ENCODE measurements at places on chromosomes 3 and 15.

DNA sequence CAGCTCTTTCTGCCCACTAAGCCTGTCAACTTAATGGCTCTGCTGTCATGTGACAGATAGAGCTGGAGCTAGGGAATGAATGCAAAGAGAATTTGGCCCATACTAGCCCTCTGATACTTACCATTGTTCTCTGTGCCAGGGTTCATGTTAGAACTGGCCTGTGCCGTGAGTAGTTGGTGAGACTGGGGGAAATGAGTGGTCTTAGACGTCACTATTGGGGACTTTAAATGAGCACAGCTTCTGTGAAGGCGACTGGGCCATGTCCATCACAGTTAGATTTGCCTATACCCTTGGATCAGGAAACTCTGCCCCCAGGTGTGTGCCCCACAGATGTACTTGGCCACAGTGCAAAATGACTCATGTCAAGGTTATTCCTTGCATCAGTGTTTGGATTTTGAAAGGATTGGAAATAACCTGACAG lies 124.9 kb downstream of the PTPRG start:
- no peak for DNase-seq

DNA sequence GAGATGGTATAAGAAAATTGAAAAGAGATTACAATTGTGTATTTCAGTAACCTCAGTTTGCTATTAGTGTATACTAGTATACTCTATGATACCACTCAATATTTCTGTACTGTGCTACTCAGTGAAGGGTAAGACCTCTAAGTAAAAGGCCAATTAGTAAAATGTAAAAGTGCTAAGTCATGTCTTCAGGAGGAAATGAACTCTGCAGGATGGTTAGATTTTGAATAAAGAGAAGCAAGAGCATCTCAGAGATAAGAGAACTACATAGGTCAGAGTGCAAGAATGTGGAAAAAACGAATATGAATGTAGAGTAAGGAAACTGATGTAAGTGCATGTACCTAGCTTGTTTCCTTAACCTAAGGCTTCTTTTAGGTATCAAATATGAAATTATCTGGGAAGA lies 796.6 kb upstream of the GBE1 start:
- no peak for DNase-seq

- no peak for DNase-seq
Measured at GRCh38 chr3:175411405-175411804, 552.3 kb downstream of the NAALADL2 start.

DNA sequence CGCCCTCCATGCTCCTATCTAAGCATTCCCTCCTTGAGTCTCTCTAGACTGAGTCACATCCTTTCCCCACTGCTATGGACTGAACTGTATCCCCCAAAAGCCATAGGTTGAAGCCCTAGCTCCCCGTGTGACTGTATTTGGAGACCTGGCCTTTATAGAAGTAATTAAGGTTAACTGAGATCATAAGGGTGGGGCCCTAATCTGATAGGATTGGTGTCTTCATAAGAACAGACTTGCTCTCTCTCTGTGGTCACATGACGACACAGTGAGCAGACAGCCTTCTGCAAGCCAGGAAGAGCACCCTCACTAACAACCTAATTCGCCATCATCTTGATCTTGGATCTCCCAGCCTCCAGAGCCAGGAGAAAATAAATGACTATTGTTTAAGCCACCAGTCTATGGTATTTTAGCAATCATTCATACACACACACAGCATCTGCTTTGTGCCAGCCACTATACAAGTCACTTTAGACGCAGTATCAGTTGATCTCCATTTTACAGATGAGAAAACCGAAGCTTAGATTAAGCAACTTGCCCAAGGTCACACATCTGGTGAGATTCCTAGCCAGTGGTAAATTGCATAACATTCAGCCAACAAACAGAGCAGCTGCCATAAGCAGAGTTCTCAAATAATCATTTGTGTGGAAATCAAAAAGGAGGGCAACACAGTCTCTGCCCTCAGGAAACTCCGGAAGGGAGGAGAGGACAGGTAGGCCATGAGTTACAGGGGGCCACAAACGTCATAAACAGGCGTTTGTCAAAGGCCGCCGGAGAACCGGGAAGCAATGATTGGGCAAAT lies 66.3 kb upstream of the HES1 start:
- DNase-seq, result peak; percentile 41

DNA sequence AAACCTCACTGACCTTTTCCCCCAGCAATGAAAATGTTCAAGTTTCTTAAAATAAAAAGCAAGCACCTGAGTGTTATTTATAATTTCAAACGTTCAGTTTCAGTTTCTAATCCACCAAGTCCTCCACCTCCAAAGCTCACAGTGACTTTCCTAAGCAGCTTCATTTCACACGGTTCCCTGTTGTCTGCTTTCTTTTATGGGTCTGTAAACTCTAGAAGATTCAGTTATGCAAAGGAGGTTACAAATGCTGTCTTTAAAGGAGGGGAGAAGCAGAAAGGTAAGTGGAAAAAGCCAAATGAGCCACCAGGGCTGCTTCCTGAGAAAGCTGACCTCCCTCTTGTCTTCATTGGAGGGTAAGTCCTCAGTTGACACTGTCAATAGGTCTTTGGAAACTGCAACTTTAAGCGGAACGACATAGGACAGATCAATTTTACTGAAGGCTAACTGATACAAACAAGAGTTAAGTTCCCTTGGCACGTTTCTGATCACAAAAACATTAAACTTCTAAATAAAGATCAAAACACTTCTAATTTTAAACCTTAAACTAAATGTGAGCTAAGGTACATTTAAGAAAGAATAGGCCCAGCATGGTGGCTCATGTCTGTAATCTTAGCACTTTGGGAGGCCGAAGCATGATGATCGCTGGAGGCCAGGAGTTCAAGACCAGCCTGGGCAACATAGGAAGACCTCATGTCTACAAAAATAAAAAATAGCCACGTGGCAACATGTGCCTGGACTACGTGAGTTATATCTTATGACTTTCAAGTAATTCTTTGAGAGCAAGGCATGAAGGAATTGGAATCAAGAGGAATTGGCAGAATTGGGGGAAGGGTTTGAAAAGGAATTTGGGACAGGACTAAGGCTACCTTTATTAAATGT lies 151.9 kb upstream of the UBE2E1 start:
- no peak for DNase-seq

GRCh38 chr15:59250249-59250648 lies 43.6 kb downstream of the LDHAL6B start:
- DNase-seq, result no peak

- no peak for DNase-seq
Measured at GRCh38 chr15:26243382-26243781, 380.3 kb upstream of the ATP10A start.

GRCh38 chr3:159417761-159418160 lies 570.9 kb upstream of the IL12A start:
- no peak for DNase-seq

DNA sequence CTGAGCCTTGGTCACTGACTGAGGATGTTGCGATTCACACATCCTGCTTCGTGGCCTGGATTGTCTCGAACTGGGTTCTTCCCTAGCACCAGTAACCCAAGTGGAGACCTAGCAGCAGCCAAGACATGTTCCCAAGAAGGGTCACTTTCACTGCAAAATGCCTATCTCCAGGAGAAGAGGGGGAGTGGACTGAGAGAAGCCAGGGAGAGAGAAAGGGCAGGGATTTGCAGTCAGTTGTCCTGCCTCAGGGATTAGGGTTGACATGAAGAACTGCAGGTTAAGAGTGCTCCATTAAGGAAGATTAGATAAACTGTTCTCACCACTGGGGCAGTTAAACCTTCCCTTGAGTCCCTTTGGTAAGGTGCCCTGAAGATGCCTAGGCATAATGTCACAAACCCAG lies 5.7 kb upstream of the CD276 start:
- DNase-seq, result peak; percentile 36

GRCh38 chr15:70827721-70828120 lies 26.2 kb downstream of the LARP6 start:
- no peak for DNase-seq

DNA sequence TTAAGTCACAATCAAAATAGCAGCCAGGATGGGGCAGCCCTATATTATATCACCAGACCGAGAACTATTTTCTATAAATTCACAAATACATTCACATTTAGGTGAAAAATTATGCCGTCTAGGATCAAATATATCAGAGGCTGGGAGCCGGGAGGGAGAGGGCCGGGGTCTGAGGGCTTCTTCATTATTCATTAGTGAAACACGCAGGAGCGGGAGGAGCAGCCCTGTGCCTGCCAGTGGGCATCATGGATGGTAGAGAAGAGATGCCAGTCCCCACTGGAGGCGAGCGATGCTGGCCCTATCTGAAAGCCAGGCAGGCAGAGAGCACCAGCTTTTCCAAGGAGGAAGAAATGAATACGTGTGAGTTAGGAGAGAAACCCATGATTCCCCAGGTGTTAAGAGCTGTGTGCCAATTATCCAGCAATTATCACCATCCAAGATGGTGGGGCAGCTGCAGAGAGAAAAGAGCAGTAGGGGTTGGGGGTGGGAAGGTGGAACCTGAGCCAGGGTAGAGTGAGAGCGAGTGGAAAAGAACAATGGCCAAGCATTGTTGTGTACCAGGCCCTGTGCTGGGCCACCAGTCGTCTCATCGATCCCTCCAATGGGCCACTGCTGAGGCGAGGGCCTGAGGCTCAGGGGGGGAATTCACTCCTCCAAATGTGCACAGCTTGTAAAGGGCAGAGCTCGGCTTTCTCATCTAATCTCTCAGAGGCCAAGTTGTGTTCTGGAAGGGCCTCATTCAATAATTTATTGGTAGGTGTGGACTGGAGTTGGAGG lies 261.3 kb upstream of the TLE3 start:
- no peak for DNase-seq

DNA sequence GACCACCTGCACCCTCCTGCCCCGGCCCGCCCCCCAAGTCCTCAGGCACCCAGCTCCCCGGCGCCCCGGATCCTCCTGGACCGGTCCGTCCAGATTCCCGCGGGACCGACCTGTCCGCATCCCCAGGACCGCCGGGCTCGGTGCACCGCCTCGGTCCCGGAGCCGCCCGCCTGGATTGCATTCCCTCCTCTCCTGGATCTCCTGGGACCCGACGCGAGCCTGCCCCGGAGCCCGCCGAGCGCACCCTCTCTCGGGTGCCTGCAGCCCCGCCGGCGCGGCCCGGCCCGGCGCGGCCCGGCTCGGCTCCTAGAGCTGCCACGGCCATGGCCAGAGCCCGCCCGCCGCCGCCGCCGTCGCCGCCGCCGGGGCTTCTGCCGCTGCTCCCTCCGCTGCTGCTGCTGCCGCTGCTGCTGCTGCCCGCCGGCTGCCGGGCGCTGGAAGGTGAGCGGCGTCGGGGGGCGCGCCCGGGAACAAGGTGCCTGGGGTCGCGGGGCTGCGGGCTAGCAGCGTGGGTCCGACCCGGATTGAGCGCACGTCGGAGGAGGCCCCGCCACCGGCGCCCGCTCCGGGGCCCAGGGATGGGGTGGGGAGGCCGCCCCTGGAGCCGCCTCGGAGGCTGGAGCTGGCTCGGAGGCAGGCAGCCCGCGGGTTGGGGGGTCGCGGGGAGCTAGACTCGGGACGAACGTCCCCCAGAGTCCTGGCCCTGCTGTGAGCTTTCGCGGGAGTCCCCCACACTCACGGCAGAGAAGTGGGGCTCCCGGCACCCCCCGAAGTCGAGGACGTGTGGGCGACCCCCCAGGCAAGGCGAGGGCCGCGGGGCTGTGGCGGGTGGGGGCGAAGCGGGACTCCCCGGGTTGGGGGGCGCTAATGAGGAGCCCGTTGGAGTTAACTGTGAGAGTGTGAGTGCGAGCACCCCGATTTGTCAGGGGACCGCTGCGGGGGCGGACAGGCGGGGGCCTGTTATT lies 610 bp downstream of the EPHB3 start:
- DNase-seq, result peak; percentile 62

GRCh38 chr3:98556164-98557130 lies 24.7 kb downstream of the GPR15 start:
- no peak for DNase-seq

GRCh38 chr15:79322945-79323344 lies 12.0 kb downstream of the TMED3 start:
- DNase-seq, result no peak

DNA sequence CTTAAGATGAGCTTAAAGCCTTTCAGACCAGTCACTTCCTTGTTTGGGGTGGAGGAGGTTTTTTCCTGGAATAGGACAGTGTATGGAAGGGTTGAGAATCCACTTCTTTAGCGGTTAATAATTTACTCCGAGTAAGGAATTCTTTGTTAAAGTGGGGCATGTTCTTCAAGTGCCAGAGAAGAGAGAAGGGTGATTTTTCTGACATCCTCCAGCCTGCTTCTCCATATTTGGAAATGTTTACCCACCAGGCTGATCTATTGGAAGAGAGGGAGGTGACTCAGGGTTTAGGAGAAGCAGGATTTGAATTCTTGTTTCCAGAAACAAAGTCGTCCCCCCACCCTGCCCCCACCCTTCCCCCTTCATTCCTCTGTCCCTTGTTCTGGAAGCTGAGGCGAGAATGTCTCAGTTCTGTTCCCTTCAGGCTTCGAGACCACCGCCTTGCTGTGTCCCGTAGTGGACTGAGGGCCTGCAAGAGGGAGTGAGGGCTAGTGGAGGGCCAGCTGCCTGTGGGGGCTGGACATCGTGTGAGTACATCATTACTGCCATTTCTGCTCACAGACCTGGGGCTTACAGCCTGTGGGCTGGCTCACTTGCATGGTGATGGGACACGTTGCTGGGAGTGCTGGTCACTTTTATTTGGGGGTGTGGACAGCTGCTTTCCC lies 58.5 kb downstream of the LPP start:
- no peak for DNase-seq

GRCh38 chr3:69838217-69838616 lies 99.0 kb downstream of the MITF start:
- no peak for DNase-seq

DNA sequence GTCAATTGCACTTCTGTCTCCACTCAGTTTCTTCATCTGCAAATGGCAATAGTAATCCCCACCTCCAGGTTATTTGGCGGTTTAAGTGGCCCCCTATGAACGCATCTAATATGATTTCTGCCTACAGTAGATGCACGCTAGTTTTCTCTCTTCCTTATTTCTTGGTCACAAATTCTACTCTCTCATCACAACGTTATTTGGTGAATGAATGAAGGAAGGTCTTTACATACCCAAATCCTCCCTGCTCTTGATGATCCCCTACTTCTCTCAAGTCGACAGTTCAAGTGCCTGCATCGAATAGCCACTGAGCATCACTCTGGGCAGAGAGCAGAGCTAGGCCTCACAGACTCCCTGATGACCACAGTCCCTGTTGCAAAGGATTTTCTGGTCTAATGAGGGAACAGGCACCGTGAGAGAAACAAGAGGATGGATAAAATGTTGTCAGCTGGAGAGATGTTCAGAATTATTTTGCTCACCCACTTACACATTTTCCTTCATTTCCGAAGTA lies 181.2 kb upstream of the SMAD3 start:
- DNase-seq, result no peak

GRCh38 chr15:56537881-56538280 lies 72.9 kb upstream of the MNS1 start:
- DNase-seq, result no peak

GRCh38 chr3:71585887-71586809 lies 2.6 kb upstream of the FOXP1 start:
- no peak for DNase-seq

- DNase-seq, result peak; percentile 77
Measured at GRCh38 chr3:42264399-42265058, 1.5 kb downstream of the CCK start.

DNA sequence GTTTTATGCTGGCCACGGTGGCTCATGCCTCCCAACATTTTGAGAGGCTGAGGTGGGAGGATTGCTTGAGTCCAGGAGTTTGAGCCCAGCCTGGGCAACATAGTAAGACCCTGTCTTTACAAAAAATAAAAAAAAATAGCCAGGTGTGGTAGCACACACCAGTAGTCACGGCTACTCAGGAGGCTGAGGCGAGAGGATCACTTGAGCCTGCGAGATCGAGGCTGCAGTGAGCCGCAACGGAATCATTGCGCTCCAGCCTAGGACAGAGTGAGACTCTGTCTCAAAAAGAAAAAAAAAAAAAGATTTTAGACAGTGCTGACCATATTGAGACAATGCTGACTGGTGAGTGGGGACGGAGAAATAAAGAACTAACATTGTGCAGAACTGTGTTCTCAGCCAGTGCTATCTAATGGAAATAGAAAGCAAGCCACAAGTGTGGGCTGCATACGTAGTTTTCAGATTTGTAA lies 67.2 kb downstream of the ST6GAL1 start:
- no peak for DNase-seq

All from NCI-H82 (cell line).